Stimulated activated CD4-positive, alpha-beta T cell treated with anti-CD3 and anti-CD28 coated beads, TNF-alpha, amount 100 ng/mL, for 1 hour (primary cell): ENCODE measurements at places on chromosomes 5 and 9.

GRCh38 chr5:128300181-128300580 lies 216.6 kb downstream of the SLC12A2 start:
- no peak for DNase-seq

- DNase-seq: no peak
Observed at GRCh38 chr5:35799753-35800152, 56.9 kb upstream of the IL7R start.

- DNase-seq: no peak
Observed at GRCh38 chr5:122327110-122327509, 15.1 kb downstream of the SNCAIP start.

- no peak for DNase-seq
Observed at GRCh38 chr9:23492126-23493002, 333.7 kb downstream of the ELAVL2 start.

DNA sequence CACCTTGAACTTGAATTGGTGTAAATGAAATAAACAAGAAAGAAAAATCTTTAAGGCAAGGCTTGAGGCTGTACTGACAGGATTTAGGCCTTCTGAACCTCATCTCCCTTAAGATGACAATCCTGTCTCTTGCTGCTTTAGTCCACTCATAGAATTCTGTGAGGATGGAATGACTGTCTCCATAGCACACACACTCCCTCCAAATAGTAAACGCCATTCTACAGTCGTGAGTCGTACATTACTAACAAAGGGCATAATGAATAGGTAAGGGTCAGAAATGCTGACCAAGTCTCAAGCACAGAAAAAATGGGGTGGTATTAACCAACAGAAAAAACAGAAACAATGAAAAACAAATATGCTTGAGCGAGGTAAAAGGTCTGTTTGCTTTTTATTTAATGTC lies 71.8 kb upstream of the SIMC1 start:
- no peak for DNase-seq

GRCh38 chr9:131590907-131591844 lies 45.9 kb downstream of the PRRT1B start:
- peak; percentile 59 for DNase-seq

DNA sequence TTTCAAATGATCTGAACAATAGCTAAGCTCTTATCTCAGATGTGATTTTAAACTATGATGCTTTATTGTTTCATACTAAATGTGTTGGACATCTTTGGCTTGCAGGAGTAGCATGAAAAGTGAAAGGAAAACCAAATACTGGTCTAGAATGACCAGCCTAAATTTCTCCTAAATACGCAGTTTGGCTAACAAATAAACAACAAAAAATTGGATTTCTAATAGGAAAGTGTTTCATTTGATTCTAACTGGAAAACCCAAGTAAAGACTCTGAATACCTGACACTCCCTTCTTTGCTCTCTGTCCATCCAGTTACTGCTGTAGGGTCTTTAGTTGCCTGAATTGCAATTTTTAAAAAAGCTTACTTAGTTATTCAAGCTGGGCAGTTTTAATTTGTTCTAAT lies 111.7 kb upstream of the ACOT12 start:
- no peak for DNase-seq

DNA sequence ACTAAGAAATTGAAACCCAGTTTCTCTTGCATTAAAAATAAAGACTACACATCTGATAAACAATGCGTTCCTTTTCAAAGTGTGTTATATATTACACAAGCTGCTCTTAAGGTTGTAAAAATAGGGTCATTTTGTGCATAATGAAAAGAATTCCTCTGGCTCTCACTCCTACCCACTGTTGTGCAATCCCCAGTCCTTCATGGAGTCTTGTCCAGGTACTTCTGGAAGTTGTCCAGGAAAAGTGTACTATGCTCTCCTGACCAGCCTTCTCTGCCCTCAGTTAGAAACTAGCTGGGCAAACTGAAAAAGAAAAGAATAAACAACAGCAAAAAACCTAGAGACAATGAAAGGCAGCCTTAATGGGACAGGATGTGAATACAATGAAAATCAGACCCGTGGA lies 345.5 kb upstream of the PAPPA start:
- DNase-seq: no peak

DNA sequence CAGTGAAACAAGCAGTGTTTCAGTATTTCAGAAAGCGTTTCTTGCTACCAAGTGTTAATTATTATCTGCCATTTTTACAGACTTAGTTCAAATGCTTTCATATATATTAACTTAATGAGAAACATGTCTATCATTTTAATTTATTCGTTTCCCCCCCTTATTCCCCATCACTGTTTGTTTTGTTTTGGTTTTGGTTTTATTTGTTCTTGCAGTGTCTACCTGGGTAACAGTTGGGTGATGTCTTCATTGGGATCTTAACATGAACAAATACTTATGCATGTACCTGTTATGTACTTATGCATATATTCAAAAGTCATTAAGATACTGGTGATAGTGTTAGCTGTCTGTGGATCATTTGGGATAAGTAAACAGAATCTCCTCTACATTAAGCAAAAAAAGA lies 108.0 kb downstream of the CDC42SE2 start:
- no peak for DNase-seq

DNA sequence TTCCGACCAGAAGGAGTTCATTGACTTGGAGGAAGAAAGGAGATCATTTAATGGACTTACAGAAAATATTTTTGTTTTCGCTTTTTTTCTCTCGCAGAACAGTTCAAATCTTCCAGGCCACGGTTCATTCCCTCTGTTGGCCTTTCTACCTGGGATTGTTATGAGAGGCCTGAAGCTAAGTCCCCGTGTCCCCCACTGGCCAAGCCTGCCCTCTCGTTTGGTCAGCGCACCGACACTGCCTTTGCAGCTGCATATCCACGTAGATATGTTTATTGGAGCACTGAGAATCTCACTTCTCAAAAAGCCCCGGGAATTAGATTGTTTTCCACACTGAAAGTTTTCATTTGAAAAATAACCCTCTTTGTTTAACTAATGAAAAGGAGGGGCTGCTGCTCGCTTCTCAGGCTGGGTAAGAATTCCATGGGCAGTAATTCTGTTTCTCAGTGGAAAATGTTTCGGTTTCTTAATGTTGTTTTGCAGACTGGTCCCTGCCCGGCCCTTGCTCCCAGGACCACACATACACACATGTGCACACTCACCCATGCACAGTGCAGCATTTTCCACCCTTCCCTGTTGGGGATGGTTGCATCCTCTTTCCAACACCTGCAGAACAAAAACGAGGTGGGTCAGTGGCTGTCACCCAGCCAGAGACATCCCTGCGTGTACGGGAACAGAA lies 655.7 kb downstream of the BNC2 start:
- no peak for DNase-seq

GRCh38 chr5:73759771-73760170 lies 133.8 kb downstream of the ARHGEF28 start:
- DNase-seq: no peak

- no peak for DNase-seq
Observed at GRCh38 chr5:119996128-119996527, 366.8 kb downstream of the FAM170A start.

DNA sequence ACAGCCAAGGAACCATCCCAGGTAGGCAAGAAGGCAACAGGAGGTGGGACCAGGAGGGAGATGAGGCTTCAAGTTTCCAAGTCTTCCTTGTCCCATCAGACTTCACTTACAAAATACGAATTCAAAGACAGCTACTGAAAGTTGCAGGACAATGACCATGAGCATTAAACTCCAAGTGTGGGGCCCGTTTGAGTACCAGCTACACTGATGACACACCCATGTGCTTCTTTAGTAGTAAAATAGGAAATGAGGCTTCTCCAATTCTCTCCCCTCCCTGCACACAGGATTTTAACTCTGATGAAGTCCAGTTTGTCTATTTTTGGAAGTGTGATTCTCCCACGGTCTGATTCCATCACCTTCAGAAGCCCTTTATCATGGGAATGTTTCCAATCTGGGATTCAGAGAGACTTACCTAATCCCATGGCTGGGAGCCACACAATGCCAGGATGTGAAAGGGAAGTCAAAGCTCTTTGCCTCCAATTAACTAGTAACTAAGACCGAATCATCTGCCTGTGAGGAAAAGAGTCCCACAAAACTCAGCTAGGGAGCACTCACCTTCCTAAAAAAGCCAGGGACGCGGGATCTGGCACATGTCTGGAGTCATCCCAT lies 222.8 kb upstream of the MSX2 start:
- DNase-seq: no peak

GRCh38 chr9:14052359-14052758 lies 261.6 kb downstream of the NFIB start:
- DNase-seq: no peak

DNA sequence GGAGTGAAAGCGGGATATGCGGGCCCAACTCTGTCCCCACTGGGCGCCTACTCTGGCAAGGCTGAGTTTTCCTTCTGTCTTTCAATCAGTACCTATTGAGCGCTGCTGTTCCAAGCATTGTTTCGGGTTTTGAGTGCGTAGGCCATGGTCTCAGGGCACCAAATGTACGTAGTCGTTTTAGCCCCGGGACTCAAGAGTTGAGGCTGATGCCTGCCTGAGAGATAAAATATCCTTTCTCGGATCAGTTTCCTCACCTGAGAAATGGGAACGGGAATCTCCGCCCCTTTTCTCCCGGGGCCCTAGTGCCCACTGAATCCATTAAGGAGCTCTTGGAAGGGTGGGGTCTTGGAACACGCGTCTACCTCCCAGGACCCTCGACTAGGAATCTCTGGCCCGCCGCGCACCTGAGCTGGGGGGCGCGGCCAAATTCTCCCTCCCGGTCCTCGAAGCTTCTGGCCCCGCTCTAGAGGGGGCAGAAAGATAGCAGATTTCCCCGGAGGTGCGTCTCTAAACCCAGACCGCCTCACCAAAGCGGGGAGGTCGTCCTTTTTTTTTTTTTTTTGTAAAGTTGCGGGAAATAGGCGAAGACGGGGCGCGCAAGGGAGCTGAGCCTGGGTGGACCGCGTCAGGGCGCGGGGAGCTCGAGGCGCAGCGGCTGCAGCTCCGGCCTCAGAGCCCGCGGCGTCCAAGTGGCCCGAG lies 494 bp upstream of the CXXC5 start:
- DNase-seq: no peak

GRCh38 chr5:131773805-131774204 lies 23.0 kb downstream of the FNIP1 start:
- no peak for DNase-seq

DNA sequence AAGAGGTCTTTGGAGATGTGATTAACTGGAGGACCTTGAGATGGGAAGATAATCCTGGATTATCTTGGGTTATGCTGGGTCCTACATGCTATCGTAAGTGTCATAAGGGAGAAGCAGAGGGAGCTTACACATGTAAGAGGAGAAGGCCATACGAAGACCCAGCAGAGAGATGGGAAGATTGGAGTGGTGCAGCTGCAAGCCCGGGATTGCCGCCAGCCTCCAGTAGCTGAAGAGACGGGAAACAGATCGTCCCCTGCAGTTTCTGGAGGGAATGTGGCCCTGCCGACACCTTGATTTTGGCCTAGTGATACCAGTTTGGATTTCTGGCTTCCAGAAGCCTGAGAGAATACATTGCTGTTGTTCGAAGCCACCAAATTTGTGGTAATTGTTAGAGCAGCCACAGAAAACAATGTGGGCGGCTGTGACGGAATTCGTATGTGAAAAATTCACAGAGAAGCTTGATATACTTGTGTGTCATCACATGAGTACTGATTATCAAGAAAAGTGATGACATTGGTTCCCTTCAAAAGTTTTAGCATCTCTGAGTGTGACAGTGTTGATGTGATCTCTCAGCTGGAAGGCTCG lies 86.9 kb downstream of the CYFIP2 start:
- DNase-seq: no peak

DNA sequence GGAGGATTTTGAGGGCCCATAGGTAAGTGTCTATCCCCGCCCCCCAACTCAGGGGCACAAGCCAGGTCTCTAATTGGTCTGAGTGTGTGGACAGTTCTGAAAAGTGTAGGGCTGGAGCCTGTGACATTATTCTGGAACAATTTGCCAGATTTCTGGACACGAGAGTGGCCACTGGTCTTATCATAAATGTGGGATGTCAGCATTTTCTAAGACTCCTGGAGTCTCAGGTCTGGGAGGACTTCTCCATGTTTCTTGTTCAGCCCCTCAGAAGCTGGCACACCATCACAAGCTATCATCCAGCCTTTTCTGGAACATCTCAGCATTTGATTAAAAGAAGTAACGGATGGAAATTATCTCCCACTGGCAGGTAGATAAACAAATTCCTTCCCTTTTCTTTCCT lies 141.4 kb downstream of the SEC61B start:
- no peak for DNase-seq

- no peak for DNase-seq
Observed at GRCh38 chr5:115816226-115817081, at the start of gene CDO1. CDO1 (minus strand) TSS chr5:115816659; CDS start chr5:115816397, 262 bp downstream.

- peak; percentile 20 for DNase-seq
Observed at GRCh38 chr9:5557606-5558587, 47.6 kb downstream of the PDCD1LG2 start.

DNA sequence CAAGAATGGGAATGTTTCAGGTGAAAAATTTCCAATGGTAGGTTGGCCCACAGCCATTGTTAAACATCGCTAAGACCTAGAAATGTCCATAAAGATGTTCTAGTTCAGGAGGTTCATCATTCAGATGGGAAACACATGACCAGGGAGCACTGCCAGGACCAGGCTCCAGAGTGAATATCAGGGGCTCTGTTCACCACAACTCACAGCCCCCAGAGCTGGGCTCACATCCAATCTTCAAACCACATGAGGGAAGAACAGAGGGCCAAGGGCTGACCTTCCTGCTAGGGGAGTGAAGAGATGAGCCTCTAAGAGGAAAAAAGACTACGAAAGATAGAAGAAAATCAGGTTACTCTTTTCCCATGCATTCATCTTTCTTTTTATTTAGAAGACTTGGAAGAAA lies 205.8 kb downstream of the SEMA5A start:
- no peak for DNase-seq

- no peak for DNase-seq
Observed at GRCh38 chr5:155912291-155912690, 414.7 kb upstream of the SGCD start.

DNA sequence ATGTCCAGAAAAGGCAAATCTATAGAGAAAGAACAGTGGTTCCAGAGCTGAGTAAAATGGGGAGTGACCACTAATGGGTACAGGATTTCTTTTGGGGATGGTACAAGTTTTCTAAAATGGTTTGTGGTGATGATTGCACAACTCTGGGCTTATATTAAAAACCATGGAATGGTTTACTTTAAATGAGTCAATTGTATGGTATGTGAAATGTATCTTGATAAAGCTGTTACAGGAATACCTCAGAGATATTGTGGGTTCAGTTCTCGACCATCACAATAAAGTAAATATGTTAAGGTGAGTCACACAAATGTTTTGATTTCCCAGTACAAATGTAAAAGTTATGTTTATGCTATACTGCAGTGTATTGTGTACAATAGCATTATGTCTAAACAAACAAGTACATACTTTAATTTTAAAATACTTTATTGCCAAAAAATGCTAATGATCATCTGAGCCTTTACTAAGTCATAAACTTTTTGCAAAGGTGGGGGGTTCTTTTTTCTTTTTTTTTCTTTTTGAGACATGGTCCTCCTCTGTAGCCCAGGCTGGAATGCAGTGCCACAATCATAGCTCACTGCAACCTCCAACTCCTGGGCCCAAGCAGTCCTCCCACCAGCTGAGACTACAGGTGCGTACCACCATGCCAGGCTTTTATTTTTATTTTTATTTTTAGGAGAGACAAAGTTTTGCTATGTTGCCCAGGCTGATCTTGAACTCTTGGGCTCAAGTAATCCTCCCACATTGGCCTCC lies 65.9 kb downstream of the SHOC1 start:
- DNase-seq: no peak
